Choroid plexus epithelial cell (primary cell): ENCODE measurements at places on chromosomes 5 and 9.

DNA sequence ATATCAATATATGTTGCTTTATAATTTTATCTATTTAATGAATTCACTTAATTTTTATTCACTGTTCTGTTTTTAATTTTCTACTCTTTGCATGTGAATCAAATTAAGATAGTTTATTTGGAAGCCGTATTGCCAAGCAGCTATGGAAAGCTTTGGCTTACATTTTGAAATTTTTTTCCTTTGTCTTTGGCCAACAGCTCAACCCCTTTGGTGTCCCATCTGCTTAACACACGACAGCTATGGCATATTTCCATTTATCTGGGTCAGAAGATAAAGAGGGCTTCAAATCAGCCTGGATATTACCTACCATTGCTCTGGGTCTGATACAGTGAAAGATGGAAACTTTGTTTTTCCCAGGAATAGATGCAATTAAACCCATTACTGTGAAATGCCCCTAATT lies 201.0 kb downstream of the WDR70 start:
- no peak for DNase-seq

- DNase-seq: no peak
Observed at GRCh38 chr5:158511454-158511853, 588.3 kb downstream of the EBF1 start.

- no peak for DNase-seq
Observed at GRCh38 chr5:40499007-40499406, 180.7 kb upstream of the PTGER4 start.

DNA sequence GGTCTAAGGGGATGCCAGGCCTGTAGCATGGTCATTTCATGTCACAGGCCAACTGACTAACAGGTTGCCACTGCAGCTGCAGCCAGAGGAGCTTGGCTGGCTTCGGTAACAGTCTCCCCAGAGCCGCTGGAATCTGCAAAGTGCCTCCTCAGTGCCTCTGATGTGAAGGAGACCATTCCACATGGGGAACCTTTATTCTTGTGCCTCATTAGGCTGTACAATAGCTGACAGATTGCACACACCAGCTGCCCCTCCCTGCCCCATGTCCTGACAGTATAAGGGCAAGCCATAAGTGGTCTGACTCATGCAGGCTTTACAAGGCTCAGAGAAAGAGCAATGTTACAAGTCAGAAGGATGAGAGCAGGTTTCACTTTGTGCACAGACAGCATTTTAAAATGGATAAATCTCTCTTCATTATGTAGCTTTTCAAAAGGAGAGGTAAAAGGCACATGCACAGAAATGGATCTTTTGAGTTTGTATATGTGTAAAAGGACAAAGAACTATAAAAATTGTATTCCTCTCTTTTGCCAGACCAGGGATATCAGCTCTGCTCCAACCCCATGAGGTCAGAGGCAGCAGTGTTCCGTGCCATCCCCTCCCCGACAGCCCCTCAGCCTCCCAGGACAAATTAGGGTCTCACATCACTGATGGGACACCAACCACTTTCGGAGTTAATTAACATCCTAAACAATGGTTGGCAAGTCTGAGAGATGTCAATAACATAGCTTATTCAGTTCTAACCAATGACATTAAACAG lies 467.8 kb downstream of the TMEM232 start:
- DNase-seq: peak; percentile 38

DNA sequence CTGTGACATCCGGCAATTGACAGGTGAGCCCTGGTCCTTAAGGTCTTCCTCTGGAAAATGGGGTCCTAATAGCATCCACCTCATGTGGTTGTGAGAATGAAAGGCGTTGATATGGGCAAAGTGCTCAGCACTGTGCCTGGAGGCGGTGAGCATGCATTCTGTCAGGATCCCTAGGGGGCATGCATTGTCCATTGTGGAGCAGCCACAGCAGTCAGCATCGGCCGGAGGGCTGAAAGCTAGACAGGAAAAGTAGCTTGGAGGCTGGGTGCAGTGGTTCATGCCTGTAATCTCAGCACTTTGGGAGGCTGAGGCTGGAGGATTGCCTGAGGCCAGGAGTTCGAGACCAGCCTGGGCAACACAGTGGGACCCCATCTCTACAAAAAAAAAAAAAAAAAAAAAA lies 122.2 kb downstream of the LHX2 start:
- peak; percentile 58 for DNase-seq

DNA sequence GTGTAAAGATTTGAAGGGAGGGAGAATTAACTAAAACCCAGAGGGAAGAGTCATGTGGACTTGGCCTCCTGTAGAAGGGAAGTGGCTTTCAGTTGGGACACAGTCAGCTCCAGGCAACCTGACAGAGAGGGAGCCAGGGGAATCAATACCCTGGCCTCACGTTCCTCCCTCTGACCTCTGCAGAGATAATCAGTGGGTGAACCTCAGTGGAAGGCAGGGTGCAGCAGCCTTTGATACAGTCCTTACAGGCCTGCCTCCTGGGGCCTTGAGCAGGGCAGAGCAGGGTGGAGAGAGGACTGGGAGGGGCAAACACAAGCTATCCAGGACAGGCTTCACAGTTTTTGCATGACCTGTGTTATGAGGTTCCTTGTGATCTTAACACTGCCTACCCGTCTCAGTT lies 61.9 kb upstream of the GPBP1 start:
- DNase-seq: no peak

DNA sequence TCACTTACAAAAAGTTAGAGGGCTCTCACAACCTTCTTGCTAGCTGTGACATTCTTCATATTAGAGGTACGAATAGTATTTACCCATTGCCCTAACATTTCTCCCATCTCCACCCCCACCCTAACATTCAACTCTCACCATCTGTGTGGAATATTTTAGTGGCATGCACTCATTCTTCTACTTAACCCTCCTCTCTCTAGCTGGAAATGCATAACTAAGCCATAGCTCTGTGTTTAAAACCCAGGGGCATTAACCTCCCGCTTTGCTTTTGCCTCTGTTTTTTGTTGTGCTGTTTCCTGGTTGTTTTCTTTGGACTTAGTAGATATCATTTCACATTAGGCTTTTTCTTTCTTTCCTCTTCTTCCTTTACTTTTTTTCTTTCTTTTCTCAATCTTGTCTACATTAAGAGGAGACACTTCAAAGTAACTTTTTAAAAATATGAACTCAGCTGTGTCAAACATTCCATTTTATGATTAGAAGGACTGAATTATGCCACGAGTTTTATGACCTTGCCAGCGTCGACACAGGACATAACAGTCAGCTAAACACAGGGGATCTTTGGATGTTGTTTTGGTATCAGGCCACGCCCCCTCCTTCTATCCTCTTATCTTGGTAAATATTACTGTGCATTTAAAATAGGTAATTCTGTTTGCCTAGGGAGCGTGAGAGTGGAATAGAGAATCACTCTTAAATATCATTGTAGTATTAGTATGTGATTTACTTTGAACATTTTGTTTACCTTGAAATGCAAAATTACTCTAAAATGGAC lies 236.0 kb downstream of the CD180 start:
- DNase-seq: peak; percentile 57

DNA sequence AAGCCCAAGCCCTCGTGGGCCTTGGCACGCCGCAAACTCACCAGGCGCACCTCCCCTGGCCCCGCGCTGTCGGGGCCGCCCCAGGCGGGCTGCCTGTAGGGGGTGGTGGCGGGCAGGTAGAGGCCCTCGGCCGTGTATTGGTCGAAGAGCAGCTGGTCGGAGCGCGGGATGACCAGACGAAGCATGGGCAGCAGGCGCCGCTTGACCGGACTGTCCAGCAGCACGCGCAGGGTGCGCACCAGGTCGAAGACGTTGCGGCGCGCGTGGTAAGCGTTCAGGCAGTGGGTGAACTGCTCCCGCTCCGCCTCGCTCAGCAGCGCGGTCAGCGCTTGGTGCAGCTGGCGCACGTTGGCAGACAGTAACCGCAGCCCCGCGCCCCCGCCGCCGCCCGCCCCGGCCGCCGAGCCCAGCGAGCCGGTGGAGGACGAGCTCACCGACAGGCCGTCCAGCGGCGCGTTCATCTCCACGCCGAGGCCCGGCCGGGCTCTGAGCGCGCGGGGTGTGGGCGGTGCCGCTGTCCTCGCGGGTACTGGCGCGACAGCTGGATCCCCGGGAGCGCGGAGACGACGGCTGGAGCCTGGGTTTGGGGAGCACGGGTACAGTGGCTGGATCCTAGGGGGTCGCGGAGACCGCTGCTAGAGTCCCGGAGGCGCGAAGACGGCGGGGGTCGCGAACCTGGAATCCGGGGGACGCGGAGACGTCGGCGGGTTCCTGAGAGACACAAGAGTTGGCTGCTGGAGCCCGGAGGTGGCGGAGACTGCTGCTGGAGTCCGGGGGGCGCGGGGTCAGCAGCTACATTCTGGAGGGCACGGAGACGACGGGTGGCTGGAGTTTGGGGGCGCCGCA lies 709 bp downstream of the WHRN start:
- DNase-seq: peak; percentile 40

DNA sequence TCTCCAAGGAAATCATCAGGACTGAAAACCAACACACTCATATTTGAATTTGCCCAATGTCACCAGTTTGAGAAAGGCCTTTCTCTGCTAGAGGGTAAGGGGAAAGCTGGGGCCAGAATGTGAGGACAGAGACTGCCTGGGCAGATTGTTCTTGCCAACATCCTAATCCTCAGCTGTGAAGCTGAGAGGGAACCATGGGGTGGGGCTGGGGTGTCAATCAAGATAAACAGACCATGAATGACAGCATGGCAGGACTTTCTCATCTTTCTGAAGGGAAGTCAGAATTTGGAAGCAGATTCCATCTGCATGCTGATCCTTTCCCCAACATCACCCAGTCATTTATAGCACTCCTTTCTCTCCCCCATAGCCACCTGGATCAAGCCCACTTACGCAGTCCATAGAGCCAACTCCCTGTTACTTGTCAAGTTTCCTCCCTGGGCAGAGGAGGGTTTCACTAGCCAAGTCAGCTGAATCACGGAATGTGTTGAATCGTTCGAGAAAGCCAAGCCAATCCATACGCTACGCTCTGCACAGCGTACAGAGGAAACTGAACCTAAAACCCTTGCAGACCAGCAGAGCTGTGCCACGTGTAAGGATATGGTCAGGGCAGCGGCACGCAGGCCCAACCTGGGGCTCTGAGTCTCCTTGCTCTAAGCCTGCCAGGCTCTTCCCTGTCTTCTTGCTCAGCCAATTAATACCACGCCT lies 14.9 kb downstream of the GLDC start:
- DNase-seq: peak; percentile 17

- DNase-seq: peak; percentile 27
Observed at GRCh38 chr9:113669522-113670115, 206.1 kb downstream of the RGS3 start.

DNA sequence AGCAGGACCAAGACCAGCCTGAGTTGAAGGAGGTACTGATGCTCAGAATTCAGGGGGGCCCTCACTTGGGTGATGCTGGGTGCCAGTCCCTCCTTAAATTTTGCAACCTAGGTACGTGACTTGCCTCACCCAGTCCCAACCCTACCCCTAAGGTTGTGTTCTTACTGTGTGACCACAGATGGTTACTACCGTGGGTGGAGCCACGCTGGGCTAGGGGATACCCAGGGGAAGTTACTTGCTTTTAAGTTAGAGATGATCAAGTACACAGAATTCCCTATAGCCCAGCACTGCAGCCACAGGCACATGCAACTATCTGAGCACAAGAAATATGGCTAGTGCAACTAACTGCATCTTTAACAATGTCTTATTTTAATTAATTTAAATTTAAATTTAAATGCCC lies 32.9 kb downstream of the NXNL2 start:
- DNase-seq: no peak

GRCh38 chr5:40436535-40437237 lies 243.0 kb upstream of the PTGER4 start:
- DNase-seq: no peak

DNA sequence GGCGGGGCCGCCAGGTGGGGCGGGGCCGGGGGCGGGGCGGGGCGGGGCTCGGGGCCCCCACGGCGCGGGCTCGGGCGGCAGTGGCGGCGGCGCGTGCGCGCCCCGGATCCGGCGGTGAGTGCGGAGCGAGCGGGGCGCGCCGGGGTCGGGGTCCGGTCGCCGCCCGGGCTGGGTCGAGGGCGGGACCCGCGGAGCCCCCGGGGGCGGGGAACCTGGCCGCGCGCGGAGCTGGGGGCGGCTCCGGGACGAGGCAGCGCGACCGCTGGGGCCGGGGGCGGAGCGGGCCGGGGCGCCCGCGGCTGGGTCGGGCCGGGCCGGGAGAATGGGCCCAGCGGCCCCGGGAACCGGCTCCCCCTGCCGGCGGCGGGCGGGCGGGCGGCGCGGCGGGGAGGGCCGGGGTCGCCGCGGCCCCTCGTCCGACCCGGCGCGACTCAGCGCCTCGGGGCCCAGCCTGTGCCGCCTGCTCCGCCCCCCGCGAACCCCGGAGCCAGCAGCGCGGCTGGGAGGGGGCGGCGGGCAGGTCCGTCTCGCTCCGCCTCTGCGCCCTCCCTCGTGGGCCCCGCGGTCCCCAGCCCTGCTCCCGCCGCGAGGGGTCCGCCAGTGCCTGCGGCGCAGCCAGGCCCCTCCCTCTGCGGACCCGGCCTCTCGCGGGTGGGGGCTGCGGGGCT lies 3.1 kb downstream of the EGFL7 start:
- DNase-seq: no peak

GRCh38 chr5:169805937-169806700 lies 169.0 kb downstream of the DOCK2 start:
- no peak for DNase-seq

DNA sequence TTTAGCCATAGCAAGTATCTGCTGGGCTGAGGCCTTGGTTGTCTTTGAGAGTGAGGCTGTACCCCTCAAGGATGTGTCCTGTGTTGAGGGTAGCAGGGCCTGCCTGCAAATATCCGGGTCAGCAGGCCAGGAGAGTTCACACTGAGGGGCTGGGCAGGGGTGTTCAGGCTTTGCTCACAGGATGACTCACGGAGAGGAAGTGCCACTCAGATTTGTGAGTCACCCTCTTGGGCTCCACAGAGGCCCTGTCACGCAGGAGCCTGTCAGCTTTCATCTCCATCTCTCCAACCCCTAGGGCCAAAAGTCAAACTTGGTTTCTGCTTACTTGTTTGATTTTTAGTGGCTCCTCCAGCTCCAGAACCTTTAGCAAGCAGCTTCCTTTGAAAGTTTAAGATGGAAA lies 211.5 kb downstream of the SEC61B start:
- peak; percentile 65 for DNase-seq

- DNase-seq: no peak
Observed at GRCh38 chr9:132039284-132039683, 40.4 kb downstream of the MED27 start.

DNA sequence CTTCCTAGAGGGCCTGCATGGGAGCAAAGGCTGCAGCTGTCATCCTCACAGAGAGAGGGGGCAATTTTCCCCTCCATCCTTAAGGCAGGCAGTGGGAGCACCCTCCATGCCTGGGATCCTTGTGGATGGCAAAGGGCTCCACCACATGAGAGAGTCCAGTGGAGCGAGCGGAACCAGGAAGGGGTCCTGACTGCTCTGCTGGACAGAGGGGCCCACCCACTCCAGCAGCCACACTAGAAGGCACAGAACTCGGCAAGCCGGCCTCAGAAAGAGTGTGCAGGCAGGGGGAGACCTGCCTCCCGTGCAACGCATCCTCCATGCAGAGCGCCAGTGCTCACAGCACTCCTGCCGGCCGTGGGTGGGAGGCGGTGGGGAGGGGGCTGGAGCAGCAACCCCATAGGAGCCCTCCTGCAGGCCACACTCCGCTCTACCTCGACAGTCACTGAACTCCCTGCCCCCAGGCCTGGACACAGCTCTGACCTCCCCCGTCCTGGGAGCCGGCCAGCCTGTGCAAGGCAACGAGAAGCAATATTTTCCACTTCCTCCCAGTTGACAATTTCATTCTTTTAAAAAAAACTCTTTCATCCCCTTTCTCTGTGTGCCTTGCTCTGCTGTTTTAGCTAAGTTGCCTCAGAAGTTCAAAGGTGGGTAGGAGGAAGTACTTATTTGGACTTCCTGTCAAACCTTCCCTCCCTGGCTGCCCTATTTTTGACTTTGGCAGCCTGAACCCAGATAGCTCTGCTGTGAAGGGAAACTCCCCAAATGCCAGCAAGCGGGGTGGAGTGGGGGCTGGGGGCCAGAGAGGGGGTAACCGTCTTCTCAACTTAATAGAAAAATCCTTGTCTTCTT lies 5.3 kb upstream of the LCP2 start:
- peak; percentile 57 for DNase-seq
